ENCODE measurements at places on chromosomes 1 and 21.

DNA sequence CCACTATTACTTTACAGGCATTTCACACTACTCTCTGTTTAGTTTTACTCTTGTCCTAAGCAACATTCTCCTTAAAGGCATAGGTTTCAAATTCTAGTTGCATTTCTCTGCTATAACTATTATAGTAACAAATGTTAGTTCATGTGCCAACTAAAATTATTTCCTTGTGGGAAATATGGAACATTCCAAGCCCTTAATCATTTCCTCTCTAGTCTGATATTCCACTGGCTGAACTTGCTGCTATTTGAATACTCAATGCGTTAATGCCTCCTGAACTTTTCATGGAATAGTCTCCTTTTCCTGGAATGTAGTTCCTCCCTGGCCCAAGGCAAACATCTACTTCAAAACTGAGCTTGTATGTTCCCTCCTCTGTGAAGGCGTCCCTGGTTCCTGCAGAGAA, 19.3 kb upstream of the TBX19 start:
- no peak for DNase-seq

- DNase-seq = peak; percentile 78
Measured at GRCh38 chr1:100921110-100921706, 25.3 kb downstream of the SLC30A7 start.

DNA sequence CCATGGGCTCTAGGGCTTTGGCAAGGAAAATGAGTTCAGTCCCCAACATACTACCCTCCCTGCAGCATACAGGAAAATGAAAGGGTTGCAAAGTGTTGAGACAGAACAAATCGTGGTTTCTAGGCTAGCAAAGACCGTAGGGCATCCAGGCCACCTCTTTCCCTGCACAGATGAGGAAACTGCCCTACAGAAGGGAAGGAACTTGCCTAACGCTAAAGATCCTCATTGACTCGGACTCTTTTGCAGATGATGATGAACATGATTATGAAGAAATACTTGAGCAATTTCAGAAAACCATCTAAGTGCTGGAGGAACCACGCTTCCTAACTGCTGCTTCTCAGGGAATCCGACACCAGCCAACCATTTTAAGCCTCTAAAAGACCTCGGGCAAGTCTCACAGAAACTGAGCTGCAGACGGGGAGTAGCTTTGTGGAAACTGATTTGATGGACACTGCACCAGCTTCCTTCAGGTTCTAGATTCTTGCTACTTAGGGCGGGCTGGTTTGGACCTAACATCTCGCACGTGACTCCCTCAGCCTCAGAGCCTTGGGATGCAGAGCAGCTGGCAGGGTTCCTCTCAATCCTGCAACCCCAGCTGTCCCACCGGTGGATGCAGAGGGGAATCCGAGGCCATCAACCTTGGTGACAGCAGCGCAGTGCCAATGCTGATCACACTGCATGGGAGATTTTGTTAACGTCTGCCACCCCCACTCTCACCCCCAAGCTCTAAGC, 13.4 kb downstream of the THEMIS2 start:
- no peak for DNase-seq

DNA sequence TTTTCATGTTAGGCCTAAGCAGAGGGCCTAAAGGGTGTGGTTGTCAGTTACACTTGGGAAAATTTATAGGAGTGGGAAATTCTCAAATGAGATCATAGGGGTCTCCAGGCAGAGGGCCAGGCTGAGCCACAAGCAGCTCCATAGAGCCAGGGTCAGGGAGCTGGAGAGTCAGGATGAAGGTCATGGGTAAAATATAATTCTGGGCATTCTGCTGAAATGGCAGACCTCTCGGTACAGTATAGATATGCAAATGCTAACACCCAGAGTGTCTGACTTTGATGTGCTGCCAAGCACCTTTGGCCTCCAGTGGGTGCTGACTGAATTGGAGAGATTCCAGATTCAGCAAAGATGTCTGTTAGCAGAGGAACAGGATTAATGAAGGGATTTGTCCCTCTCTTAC, 40.1 kb downstream of the DNM3 start:
- no peak for DNase-seq

DNA sequence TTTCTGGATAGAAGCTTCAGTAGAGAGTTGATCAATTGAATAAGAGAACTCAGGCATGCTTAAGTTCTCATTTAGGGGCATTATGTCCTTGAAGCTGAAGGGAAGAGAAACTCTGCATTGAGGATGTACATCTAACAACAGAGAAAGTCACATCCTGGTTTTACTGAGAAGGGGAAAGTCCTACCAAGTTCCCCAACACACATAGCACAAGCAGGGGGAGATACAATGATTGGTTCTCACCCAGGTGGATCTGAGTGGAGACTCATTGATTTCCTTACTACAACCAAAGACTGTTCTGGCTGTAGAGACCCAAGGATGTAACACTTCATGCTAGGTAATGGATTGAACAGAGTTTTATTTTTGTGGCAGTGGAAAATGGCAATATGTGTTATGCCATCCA, 1.0 kb upstream of the KRTAP20-1 start:
- DNase-seq = no peak

DNA sequence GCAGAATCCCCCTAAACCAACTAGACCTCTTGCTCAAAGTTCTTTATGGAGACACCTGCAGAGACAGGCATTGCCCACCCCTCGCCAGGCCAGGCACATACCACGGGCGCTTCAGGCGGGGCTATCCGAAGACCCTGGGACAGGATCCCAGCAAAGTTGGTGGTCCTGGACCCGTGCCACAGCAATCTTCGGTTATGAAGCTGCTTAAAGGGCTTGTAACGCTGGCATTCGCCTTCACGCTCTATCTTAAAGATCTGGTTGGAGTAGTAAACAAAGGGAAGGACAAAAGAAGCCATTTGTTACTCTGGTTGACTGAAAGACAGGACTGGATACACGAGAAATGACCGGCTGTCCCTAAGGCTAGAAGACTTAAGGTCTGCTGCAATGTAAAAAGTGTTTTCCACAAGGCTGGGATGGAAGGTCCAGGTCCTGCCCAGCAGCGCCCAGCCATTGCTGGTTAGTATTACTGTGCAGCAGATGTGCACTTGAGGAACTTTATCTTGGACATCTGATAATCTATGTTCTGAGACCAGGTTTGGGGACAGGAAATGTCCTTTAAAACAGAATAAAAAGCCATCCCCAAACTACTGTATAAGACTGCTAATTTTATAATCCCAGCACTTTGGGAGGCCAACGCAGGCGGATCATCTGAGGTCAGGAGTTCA, 42.9 kb downstream of the PARP1 start:
- no peak for DNase-seq

GRCh38 chr21:32728456-32728839, 635 bp upstream of the SYNJ1 start:
- peak; percentile 24 for DNase-seq

- DNase-seq = no peak
Measured at GRCh38 chr21:28099001-28099705, 893.5 kb downstream of the LTN1 start.

DNA sequence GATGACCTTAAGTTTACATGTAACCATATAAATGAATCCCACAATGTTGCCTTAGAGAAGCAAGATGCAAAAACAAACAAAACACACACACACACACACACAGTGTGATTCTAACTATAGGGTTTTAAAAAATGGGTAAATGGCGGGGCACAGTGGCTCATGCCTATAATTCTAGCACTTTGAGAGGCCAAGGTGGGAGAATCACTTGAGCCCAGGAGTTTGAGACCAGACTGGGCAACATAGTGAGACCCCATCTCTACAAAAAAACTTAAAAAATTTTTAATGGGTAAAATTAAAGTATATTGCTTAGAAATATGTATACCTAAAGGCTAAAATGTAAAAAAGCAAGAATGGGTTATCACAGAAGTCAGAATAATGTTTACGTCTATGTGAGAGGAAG, 15.8 kb downstream of the KMO start:
- DNase-seq = no peak

DNA sequence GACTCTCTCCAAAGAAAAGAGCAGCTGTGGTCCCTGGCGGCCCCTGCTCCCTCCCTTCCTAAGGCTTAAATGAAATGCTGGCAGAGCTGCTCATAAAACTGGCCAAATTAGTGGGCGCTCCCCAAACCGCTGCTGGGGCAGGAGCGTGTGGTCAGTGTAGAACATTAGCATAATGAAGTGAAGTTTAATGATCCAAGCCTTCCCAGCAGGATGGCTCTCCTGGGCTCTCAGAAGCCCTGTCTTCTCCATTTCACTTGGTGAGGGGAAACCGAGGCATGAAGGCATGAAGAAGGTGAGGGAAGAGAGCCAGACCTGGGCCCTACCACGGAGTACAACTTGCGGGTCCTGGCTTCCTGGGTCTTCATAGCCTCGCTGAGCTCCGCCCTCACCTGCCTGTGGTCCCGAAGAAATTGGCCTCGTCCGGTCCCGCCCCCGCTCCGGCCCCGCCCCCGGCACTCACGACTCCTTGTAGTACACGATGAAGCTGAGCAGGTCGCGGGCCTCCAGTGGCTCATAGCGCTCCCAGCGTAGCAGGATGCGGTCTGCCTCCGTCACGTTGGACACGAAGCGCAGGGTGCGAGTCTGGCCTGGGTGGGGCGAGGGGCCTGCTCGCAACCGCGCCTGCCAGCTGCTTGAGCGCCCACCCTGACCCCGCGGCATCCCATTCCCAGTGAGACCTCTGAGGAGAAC, 10.3 kb downstream of the INSRR start:
- DNase-seq = no peak

DNA sequence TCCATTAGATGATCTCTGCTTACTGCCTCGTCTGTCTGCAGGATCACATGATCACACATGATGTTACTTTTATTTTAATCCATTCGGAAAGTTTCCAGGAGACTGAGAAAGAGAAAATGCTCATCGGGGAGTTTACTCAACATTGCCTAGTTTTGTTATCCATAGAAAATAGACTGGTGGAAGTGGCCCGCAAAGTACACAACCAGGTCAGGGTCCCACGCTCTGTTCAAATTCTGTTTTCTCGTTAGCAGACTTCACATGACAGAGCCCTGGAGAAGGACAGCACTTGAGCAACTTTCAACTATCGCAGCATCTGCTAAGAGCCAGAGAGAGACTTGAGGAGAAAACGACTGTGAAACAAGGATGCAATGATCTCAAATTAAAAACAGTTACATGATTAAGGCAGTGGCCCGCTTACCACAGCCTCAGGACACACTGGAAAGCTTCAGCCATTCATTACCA, 44.2 kb downstream of the ADAMTS1 start:
- DNase-seq = no peak

DNA sequence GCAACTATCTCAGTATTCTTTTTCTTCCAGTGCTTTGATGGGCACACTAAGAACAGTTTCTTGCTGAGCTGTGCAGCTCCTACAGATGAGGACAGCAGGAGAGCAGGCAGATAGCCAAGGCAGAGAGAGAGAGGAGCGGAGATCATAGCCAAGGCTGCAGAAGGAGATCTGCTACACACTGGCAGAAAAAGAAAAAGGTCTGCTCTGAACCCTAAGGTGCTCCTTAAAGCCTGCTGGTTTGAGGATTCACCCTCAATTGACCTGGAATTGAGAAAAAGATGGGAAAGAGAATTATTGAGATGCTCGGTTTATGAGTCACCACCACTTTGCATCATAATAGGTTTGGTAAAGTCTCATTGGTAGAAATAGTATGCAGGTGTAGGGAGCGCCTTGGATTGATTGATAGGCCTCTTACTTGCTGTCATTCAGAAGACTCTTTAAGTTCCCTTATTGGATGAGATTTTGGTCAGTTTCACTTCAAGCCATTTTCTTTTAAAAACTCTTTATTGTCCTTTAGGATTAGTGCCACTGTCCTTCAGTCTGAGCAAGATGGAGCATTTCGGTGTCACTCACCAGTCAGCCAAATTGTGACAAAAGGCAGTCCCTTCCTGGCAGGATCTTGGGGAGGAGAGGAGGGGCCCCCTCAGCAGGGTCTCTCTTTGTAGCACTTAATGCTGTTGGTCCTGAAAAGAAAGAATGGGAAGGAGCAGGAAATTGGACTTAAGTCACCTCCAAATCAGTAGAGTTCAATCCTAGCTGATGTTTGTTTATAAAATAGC, 685.0 kb downstream of the ADGRL2 start:
- DNase-seq = no peak

GRCh38 chr1:155925506-155925905, 8.7 kb downstream of the KHDC4 start:
- DNase-seq = no peak

GRCh38 chr1:185520188-185520920, 203.3 kb upstream of the IVNS1ABP start:
- no peak for DNase-seq

- no peak for DNase-seq
Measured at GRCh38 chr1:160674415-160674814, 27.6 kb upstream of the SLAMF1 start.

- DNase-seq = no peak
Measured at GRCh38 chr1:15075817-15076216, 77.7 kb upstream of the TMEM51 start.

- no peak for DNase-seq
Measured at GRCh38 chr1:16628361-16629111, 15.2 kb upstream of the NBPF1 start.

DNA sequence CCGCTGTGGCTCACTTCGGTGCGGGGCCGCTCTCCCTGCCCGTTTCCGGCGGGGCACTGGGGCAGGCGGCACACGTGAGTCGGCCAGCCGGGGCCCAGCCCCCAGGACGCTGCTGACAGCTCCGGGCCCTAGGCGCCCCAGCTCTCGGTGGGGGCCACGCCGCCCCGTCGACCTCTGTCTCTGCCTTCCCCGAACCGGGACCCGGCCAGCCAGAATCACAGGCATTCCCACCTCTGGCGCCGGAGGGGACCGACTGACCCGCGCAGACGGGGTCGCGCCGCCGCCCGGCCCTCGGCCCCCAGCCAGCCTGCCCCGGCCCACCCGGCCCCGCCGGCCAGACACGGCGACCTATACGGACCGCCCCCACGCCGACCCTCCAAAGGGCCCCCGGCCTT, 755 bp downstream of the SCMH1 start:
- DNase-seq = peak; percentile 94

- DNase-seq = no peak
Measured at GRCh38 chr1:213772128-213773063, 215.4 kb upstream of the PROX1 start.

DNA sequence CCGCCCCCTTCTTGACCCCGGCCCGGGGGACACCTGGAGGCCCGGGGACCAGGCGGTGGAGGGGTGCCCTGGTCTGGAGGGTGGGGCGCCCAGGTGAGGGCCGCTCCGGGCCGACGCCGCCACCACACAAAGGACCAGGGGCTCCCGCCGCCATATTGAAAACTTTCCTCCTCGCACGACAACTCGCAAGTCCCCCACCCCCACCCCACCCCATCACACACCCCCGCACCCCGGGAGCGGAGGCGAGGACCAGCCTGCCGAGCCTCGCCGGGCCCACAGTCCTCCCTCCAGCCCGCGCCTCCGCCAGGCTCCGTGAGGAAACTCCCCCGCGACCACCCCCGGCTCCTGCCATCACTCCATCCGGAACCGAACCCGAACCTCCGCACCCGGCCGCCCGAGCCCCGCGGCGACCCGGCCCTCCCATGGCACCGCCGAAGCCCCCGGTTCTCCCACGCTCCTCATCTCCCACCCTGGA, 733 bp downstream of the KDM5B start:
- no peak for DNase-seq

All from NCI-H2029 (cell line).